Motor neuron (in vitro differentiated cells): ENCODE measurements at places on chromosomes 3 and 15.
A peak's percentile ranks its signal among the peaks of the same experiment; 100 is the strongest.

- ATAC-seq = no peak
These were observed 30.4 kb upstream of the FEZF2 start for GRCh38 chr3:62403765-62404164.

GRCh38 chr3:171807806-171808205 is 2.5 kb downstream of the PLD1 start:
- ATAC-seq = no peak

DNA sequence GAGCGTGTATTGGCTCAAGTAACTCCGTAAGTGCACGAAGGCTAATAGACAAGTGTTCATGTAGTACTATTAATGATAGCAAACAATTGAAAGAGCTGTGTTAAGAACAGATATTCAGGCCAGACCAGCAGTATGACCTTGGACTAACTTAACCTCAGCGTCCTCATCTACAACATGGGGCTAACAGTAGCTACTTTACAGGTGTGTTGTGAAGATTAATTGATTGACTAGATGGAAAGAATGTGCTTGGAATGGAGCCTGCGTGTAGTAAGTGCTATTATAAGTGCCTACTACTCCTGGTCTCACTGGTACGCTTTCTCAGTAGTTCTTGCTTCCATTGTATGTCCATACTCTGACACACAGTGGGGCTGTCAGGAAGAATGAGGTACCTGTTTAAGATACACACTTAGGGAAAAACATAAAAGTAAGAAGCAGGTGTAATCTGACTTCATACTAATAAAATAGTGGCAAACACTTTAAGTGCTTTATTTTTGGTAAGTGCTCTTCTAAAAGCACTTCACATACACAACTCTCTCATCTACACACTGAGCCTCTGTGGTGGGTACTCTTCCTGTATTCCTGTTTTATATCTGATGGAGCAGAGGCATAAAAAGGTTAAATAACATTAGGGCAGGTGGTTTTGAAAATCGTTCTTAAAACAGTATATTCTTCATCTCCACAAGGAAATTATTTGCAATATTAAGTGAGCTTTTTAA is 24.3 kb upstream of the FBXL22 start:
- ATAC-seq = no peak

GRCh38 chr15:66291816-66292570 is 1.4 kb upstream of the DIS3L start:
- no peak for ATAC-seq

- no peak for ATAC-seq
These were observed 277.5 kb upstream of the TBL1XR1 start for GRCh38 chr3:177474652-177475355.

DNA sequence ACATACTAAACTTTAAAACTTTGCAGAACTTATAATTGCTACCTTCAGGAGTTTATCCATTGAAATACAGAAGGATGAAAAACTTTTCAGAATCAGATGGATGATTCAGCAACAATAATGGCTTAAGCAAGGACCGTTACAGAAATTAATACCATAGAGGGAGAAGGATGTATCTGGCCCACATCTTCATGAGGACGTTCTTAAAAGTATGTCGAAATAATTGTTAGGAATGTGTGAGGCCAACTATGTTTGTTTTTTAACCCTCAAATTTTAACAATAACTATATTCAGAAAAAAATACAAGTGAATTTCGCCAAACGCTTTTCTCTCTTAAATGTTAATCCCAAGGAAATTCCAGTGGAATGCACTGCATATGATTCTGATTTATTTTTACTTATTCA is 105.2 kb upstream of the EPHA3 start:
- no peak for ATAC-seq

GRCh38 chr3:112498914-112499711 is at the start of gene BTLA:
Gene BTLA, minus strand, starts transcription at chr3:112499472. Its CDS starts 114 bp downstream, at chr3:112499358.
- ATAC-seq = no peak

DNA sequence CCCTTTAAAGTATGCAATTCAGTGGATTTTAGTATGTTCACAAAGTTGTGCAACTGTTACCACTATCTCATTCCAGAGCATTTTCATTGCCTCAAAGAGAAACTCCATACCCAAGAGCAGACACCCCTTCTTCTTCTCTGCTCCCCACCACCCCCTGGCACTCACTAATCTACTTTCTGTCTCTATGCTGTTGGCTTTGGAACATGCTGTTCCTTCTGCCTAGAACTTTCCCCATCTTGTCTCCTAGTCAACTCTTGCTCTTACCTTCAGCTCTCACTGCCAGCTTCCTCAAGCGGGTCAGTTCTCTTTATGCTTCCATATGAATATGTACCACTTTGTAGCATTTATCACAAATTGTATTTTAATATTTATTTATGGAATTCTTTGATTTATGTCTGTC is 50.1 kb downstream of the TYRO3 start:
- no peak for ATAC-seq

DNA sequence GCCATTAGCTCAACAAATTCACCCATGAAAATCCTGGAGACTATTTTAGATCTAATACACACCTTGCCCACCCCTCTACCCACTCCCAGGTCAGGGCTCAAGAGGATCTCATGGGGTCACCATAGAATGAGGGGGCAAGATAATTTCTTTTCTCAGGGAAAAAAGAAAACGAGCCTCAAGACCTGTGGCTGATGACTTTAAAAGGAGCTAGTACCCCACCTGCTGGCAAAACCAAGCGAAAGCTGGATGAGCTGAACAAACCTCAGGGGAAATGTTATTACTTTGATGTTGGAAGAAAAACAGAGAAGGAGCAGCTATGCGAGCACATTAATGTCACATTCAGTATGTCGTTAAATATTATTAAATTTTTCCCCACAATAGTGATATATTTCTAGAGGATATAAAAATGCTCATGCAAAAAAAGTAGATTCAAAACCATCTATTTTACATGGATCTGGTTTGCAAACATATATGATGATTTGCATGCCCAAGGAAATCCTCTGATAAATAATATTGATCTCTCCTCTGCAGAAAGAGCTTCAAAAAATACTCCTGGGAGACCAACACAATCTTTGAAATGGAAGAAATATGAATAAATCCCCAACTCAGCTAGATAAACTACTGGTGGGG is 37.7 kb downstream of the PLD1 start:
- ATAC-seq = peak; percentile 56

DNA sequence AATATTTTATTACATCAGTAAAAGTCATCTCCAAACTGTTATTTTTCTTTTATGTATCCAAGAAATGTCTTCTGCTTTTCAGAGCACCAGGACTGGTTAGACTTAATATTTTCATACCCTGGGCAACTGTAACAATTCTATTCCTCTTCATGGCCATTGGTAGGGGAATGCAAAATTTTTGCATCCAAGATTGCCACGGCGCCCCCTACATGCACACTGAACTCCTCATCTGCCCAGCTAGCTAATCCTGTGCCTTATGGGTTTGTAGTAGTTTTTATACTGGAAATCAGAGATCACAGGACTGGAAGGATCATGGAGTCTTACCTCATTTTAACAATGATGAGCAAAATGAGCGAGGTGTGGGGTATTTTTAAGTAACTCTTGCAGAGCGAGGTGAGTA is 74.2 kb downstream of the CRTC3 start:
- no peak for ATAC-seq

DNA sequence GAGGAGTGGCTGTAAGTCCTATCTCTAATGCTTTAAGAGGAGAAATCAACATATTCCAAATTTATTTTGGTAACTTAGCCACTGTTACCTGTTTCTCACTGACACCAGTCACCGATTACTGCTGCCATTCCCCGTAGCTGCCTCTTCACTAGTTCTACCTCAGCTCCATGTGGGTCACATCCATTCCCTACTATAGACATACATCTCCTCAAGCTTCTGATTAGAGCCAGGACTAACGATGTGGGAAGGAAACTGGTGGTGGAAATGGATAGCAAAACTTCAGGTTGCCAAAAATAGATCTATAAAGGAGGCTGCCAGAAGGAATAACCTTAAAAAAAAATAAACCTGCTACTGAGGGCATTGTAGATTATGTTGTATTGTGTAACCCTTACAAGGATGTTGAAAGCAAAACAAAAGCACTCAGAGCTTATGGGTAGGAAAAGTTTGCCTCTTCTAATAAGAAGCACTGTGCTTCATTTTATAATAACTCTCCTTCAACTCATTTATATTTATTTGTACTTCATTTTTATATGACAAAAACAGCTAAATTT is 56.0 kb downstream of the KAT2B start:
- ATAC-seq = no peak

DNA sequence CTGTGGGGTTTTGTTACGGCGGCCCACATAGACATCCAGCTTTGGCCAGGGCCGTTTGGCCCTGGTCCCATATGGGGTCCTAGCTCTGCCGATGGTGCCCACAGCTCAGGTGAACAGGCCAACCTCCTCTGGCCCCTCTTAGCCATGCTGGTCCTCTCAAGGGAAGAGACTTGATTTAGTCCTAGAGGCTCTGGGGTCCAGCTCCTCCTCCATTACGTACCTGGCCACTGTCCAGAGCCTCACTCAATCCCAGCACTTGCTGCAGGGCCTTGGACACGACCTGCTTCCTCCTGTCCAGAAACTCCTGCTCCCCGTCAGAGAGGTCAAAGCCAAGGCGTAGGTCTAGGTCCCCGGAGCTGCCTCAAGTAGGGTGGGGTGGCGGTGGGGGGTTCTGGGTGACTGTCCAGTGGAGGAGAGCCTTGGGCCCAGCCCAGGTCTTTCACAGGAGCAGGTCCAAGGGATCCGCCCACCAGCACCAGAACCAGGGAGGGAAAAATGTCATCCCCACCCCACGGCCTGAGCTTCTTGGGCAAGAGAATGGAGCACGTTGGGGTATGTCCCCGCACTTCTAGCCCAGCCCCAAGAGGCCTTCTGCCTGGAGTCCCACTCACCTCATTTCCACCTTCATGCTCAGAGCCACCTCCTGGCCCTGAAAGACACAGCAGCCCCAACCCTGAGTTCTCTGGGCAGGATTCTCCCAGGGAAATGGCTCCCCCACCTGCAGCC is 6.8 kb downstream of the PLA2G4F start:
- ATAC-seq = no peak

DNA sequence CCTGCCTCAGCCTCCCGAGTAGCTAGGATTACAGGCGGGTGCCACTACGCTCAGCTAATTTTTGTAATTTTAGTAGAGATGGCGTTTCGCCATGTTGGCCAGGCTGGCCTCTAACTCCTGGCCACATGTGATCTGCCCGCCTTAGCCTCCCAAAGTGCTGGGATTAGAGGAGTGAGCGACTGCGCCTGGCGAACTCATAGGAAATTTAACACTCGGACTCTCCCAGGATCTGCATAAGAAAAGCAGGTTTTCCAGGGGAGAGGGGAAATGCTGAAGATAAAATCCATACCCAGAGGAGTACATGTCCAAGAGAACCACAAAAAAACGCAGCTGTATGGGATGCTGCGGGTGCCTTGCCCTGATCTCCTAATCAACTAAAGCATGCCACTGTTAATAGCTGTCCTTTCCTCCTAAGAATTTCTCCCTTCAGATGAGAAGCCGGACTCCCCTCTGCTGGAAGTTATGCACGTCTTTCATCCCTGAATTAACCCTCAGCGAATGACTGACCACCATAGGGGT is 25.3 kb upstream of the TGFBR2 start:
- ATAC-seq = no peak

DNA sequence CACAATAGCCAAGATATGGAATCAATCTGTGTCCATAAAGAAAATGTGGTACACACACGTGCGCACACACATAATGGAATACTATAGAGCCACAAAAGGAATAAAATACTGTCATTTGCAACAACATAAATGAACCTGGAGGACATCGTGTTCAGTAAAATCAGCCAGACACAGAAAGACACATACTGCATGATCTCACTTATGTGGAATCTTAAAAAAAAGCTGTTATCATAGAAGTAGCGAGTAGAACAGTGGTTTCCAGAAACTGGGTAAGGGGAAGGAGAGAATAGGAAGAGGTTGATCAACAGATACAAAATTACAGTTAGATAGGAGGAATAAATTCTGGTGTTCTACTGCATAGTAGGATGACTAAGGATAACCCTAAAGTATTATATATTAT is 11.1 kb downstream of the ATOSA start:
- ATAC-seq = no peak

DNA sequence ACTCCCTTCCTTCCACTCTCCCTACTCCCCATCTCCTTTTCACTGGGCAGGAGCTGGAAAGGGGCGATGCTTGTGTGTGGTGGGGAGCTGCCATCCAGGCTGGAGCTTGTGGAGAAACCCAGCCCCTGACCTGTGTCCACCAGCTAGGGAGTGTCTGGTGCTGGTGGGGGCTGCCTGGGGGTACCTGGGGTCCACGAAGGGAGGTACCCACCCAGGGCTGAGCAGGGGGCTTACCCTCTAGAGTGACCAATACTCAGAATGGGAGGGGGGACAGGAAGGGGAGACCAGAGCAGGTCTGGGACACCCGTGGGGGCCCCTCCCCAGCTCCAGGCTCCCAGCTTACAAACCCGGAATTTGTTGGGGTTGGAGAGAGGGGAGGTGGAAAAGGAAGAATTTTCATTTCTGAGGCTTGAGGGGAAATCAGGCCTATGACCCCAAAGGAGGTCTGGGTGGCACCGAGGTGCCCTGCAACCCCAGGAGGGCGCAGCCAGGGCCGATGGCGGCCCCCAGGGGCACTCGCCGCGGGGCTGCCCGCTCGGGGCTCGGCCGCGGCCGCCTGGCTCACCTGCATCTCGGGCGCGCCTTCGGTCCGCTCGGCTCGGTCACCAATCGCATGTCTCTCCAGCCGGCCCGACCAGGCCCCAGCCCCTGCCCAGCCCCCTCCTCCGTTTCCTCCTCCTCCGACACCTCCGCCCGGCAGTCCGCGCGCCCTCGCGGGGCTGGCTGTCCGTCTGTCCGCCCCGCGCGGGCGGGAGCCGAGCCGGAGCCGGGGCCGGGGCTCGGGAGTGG is 773 bp downstream of the LINGO1 start:
- no peak for ATAC-seq

DNA sequence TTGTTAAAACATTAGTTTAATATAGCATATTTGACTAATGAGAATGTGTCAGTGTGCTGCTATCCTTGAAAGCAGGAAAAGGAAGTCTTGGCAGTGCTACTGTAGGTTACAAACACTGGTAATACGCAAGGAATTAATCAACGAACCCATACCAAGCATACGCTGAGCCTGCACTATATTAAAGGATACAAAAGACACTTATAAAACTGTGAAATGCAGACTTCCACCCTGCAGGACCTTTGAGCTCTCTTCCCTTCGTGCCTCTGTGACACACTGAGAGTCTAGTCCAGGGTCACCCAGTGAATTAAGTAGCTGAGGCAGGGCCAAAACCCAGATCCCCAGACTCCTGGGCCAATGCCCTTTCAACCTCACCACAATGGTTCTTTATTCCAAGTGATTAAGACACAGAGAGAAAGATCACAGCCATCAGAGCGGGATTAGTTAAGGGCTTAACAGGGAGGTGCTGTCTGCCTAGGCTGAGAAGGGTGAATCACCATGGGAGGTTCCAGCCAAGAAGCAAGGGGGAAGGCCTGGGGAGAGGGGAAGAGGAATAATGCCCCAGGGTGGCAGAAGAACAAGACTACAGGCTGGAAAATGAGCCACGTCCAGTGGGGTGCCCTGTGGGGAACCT is 6.8 kb downstream of the ANXA2 start:
- ATAC-seq = peak; percentile 60
